ENCODE measurements at places on chromosomes 3 and 15. TPM values are rescaled to one million over a fixed set of nuclear protein-coding genes. Genes with fewer than 3 reads are reported as not detected.

Gene IREB2
- 108 TPM for total RNA-seq

Gene TM4SF18
- total RNA-seq: 11.2 TPM

Gene STAC
- 32.6 TPM for total RNA-seq

Gene GATA2
- 6.3 TPM for total RNA-seq

Gene FAM227B
- total RNA-seq: 8.2 TPM

Gene SLC26A6
- total RNA-seq: 12.4 TPM
